ENCODE measurements at places on chromosomes 1 and 21.

- DNase-seq: no peak
Observed at GRCh38 chr1:68010543-68010942, 39.9 kb downstream of the DIRAS3 start.

GRCh38 chr1:235928197-235928596 is 61.5 kb upstream of the LYST start:
- no peak for DNase-seq

- DNase-seq: no peak
Observed at GRCh38 chr1:119941392-119941791, 45.1 kb upstream of the ADAM30 start.

GRCh38 chr1:152960452-152961044 is 9.9 kb upstream of the SPRR4 start:
- DNase-seq: no peak

DNA sequence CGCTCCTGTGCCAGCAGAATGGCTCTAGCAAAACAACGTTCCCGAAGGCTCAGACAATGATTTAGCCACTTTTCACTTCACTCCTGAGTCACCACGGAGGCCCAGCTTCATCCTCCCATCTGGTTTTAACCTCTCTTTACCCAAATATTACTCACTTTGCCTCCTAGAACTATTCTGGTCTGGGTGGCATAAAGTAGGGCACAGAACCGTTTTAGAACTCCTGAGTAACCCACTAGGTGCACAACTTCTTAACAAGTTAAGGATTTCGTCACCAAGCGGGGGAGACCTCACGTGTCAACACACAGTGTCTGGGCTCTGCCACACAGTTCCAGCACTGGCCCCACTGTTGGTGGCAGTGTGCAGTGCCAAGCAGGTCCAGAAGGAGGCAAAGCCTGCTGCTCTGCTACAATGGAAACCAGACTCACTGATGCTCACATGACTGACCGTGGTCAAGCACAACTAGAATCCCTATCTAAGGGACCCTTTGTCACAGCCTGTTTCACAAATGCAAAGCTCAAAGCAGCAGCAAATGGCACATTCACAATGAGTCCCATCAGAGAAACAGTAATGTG is 121.7 kb downstream of the SIPA1L2 start:
- DNase-seq: no peak

GRCh38 chr21:36247316-36248010 is 72.5 kb upstream of the MORC3 start:
- DNase-seq: no peak

- DNase-seq: no peak
Observed at GRCh38 chr1:51915951-51916350, 37.4 kb upstream of the NRDC start.

- DNase-seq: no peak
Observed at GRCh38 chr1:11129649-11130390, 30.2 kb upstream of the EXOSC10 start.

DNA sequence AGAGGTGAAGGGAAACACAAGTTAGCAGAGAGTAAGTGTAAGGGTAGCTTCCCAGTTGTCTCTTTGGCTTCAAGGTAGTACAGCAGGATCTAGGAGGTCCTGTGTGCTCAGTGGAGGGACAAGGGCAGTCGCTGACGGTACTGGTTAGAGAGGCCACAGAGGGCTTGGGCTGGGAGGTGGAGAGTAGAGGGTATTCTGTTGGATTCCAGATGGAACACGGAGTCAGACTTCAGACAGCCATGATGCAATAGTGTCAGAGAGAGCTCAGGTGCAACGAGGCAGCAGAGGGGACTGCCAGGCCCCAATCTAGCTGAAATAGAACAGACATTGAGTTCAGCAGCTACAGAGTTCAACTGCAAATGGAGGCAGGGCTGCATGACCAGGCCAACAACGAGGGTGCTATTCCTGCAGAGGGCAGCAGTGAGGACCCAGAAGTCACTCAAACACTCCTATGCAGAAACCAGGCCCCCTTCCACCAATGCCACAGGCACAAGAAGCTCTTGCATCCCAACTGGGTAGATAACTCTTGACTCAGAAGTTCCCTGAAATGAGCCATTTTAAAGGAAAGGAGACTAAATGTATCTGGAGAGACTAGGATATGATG is 325.0 kb upstream of the ESRRG start:
- no peak for DNase-seq

DNA sequence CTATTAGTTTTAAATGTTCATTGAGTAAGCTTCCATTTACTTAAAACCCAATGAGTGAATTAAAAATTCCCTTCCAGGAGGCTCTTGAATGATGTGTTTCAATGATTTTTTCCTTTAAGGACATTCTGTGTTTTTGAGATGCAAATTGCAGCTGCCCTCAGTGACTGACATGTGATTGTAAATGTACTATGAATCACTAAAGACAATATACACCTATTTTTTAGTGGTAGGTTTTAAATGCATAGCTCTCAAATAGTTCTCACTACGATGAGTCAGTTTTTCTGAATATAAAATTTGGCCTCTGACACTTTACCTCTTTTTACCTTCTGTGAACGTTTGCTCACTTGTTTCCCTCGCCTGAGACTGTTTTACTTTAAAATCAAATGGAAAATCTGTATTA is 204.7 kb downstream of the BARHL2 start:
- DNase-seq: no peak

- DNase-seq: no peak
Observed at GRCh38 chr1:27416387-27417111, 24.1 kb downstream of the GPR3 start.

DNA sequence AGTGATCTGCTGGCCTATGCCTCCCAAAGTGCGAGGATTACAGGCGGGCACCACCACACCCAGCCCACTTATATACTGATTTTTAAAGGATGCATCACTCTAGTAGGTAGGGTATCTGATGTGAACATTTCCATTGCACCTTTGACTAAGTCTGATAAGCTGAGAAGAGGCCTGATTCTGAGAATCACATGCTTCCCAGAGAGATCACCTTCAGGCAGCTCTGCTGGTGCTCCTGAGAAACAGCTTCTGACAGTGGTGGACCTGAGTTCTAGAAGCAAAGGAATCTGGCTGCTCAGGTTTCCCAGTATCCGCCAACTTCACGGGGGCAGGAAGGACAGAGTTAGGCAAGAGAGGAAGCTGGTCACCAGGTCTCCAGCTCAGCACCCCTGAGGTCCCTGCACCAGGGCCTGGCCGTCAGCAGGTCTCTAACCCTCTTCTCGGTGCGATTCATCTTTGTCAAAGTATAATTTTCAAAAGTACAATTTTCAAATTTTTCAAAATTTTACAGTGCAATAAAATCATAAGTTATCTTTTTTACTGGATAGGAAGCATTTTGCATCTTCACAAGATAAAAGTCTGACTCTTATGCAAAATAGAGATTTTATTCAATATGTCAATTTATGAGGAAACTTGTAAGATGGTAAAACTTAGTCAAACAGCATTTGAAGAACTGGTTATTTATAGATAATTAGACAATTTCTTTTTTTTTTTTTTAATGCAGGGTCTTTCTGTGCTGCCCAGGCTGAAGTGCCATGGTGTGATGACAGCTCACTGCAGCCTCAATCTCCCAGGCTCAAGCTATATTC is 25.8 kb upstream of the MPZL1 start:
- DNase-seq: no peak

DNA sequence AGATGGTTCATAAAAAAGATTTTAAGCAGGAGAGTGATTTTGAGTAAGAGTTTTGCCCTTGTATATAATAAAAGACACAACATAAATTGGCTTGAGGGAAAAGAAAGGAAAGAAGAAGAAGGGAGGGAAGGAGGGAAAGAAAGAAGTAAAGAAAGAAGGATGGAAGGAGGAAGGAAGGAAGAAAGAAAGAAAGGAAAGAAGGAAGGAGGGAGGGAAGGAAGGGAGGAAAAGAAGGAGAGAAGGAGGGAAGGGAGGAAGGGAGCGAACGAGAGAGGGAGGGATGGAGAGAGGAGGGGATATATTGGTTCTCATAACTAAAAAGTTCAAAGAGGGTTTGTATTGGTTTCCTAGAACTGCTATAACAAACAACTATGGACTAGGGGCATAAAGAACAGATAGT is 62.2 kb upstream of the PAX7 start:
- DNase-seq: no peak

DNA sequence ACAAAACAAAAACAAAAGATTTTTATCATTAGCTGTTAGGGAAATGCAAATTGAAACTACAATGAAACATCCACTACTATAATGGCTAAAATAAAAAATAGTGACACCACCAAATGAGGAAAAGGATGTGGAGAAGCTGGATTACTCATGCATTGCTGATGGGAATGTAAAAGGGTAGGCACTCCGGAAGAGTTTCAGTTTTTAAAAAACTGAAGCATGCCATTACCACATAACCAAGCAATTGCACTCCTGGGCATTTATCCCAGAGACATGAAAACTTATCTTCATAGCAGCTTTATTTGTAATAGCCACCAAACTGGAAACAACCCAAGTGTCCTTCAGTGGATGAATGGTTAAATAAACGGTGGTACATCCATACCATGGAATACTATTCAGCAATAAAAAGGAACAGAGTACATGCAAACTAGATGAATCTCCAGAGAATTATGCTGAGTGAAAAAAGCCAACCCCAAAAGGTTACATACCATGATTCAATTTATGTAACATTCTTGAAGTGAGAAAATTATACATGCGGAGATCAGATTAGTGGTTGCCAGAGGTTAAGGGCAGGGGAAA is 14.5 kb upstream of the CFAP298 start:
- no peak for DNase-seq

DNA sequence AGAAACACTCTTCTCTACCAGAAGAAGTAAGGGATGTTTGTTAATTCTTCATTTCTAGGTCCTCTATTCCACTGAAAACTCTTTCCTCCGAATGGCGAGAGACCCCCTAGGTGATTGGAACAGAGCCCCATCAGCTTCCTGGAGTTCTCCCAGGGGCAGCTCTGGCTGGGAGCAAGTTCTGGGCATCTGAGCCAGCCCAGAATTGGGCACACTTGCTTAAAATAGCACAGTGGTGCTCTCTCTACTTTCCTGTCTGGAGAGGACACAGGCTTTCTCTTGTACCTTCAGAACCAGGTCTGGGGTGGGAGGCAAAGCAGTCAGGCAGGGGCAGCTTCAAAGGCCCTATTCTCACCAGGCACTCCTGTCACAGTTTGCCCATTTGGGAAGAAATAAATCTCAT is 83.2 kb upstream of the CNTN2 start:
- no peak for DNase-seq

DNA sequence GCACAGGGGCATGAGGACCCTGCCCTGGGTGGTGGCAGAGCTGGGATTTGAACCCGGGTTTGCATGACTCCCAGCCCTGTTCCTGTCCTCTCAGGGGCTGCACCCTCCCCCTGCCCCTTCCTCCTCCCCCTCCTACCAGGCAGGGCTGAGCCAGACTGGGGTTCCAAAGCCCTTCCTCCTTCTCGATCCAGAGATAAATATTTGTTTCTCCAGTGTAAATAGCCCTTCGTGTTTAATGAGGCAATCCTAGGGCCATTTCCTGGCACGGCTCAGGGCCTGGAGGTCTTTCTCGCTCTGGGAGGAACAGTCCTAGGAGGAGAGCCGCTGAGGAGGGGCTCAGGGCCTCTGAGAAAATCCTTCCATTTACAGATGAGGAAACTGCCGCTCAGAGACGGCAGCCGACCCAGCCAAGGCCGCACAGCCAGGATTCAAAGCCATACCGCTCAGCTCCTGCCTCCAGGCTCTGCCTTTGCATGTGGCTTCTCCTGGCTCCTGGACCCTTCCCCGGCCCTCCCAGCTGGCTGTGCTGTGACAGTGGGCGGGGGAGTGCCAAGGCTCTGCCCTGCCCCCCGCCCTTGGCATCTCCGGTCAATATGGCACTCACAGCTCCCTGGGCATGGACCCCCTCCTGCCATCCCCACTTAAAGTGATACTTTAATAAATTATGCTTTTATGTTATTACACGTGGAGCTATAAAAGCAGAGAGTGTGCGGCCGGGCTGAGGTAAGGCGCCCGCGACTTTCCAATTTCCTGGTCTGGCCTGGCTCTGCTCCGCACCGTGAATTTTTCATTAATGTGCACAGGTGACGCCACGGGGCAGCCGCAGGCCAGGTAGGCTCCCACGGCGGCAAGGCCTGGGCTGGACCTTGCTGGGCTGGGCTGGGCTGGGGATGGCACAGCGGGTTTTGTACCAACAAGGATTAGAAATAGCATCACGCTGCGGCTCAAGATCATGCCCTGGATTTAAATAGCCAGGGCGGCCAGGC is 114.7 kb upstream of the WNT4 start:
- DNase-seq: no peak

DNA sequence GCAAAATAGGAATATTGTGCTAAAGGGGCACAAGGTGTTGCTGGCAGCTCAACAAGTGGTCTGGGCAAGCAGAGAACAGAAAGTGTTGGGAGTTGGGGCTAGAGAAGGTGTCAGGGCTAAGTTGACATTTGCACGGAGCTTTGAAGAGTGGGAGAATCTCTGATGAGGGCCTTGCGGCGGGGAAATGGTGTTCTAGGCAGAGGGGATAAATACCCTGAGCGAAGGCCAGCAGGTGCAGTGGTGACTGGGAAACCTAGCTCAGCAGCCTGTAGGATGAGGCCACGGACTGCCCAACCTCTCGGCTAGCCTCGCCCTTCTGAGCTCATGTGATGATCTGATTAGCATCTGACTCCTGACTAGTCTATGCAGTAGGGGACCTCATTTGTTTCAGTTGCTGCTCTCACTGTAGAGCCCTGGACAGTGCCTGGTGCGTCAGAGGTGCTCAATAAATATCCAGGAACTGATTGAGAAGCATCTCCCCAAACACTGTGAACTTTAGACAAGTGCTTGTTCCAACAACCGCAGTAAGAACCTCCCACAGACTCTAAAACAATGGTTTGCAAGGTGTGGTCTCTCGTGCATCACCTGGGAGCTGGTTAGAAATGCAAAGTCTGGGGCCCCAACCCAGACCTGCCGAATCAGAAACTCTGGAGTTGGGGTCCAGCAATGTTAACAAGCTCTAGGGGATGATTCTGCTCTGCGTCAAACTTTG is 1.0 kb upstream of the FOXO6 start:
- no peak for DNase-seq
